ENCODE measurements at places on chromosomes 16 and 17.

DNA sequence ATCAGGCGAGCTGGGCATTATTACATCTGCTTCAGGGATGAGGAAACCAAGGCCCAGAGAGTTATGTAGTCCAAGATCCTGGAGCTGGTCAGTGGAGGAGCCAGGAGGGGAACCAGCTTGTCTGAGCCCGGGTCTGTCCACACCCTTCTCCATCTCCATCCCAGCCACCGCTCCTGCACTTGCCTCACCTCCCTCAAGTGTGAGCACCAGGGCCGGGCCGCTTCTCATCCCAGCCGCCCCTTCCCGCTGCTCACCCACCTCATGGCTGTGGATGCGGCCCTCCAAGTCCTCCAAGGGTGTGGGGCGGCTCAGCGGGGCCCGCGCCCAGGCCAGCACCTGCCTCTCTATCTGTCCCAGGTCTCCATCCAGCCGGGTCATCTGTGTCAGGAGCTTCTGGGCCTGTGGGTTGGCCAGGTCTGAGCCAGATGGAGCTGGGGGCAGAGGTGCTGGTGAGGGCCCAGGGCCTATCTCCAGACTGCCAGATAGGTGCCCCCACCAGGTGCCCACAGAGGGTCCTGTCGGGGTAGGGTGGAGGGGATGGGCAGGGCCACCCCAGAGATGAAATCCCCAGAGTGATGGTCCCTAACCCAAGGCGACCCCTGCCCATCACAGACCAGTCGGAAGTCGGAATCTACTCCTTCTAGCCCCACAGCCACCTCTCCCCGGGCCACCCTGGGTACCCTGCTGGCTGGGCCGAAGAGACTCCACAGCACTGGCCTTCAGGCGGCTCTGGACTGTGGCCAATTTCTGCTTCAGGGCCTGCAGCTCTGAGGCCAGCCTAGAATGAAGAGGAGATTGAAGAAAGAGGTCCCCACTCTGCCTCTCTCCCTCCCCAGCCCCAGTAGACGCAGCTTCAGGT lies 9.4 kb downstream of the EVPL start:
- no peak for DNase-seq

DNA sequence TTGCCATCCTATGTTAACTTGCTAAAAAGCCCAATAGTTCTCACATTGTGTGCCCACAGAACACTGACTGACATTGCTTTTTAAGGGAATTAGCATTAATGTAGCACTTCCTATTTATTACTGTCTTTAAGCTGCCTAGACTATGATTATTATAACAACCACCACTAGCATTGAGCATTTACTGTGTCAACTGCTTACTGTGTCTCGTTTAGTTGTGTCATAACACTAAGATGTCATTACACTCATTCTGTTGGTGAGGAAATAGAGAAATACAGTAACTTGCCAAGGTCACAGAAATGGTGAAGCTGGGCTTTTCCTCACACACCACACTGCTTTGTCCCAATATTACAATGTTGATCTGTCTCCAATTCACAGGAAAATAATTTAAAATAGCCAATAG lies 30.2 kb downstream of the TRIM25 start:
- no peak for DNase-seq

GRCh38 chr17:76641501-76641900 lies 2.1 kb downstream of the ST6GALNAC1 start:
- DNase-seq = no peak

- peak; percentile 47 for DNase-seq
These were observed 52.7 kb upstream of the AKAP1 start for GRCh38 chr17:57032343-57032742.

Measured in SJCRH30 (cell line).